NCI-H1092 treated with DMSO at 0.1 percent for 48 hours (cell line): ENCODE measurements at places on chromosomes 4 and X.
A peak's percentile ranks its signal among the peaks of the same experiment; 100 is the strongest.

DNA sequence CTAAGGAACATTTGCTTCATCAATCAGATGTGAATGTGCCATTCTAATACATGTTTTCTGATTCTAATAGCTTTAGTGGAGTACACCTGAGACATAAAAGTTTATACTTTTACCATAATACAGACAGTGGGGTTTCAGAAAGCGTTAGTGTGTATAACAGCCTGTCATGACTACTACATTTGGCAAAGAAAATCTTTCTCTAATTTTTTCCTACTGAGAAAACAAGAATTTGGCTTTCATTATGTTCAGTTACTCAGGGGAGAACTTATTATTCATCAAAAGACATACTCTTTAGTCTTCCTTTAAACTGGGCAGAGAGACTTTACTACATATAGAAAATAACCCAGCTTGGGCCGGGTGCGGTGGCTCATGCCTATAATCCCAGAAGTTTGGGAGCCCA, 104.9 kb downstream of the PCDH18 start:
- DNase-seq, result no peak

DNA sequence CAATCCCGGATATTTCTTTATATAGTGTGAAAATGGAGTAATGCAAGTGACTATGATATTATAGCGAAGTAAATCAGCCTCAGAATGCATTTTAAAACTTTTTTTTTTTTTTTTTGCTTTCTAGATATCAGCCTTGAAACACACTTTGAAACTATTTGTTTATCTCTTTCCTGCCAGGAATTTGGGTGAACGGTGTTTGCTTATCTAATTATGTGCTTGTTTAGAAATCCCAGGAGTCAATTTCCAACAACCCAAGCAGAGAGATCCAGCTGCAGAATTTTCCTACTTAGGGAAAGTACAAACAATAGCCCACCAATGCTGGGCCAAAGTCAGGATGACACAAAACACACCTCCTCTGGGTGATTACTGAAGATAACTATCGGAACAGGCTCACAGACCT, 958.8 kb downstream of the PCDH18 start:
- DNase-seq, result no peak

GRCh38 chr4:155491336-155492120, 114.8 kb upstream of the MAP9 start:
- no peak for DNase-seq

DNA sequence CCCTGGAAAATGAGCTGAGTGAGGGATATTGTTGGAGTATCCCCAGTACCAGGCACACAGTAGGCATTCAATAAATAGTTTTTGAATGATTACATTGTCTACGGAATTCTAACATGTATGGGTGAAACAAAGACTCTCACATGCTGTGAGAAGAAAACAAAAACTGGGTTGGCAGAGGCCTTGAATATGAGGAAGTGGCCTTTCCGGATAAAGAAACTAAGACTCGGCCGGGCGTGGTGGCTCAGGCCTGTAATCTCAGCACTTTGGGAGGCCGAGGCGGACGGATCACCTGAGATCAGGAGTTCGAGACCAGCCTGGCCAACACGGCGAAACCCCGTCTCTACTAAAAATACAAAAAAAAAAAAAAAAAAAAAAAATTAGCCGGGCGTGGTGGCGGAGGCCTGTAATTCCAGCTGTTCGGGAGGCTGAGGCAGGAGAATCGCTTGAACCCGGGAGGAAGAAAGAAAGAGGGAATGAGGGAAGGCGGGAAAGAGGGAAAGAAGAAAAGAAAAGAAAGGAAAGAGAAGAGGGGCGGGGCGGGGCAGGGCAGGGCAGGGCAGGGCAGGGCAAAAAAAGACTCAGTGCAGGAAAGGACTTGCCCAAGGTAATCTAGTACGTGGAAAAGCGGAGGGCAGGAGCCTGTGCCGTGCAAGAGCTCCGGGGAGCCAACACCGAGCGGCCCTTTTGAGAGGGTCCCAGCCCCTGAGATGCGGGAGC, 689 bp upstream of the TMA16 start:
- no peak for DNase-seq

GRCh38 chrX:41381685-41382084, 47.7 kb downstream of the DDX3X start:
- no peak for DNase-seq

- no peak for DNase-seq
Observed at GRCh38 chr4:83208371-83209365, 75.9 kb downstream of the COQ2 start.

- peak; percentile 2 for DNase-seq
Observed at GRCh38 chr4:17347445-17347844, 164.4 kb downstream of the QDPR start.

- no peak for DNase-seq
Observed at GRCh38 chrX:104166735-104167436, 633 bp downstream of the FAM199X start.

DNA sequence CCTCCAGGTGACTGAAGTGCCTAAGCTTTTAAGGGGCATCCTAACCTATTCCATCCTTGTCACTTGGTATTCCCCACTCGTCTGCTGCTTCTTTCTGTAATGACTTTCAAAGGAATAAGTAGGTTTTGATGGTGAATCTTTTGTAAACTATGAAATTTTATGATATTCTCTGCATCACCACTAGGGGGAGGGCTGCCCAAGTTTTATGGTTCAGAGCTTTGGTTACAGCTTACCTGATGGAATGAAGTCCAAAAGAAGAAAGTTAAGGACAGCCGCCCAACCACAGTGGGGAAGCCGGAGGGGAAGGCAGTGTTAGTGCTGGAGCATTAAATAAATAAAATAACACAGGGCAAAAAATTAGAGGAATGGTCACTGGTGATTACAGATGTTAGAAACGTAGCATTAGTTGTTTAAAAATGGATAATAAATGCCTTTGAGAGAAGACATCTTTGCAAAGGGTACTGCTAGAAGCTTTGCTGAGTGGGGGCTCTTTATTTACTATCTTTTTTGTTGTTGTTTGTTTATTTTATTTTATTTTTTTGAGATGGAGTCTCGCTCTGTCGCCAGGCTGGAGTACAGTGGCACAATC, 204.9 kb downstream of the GBA3 start:
- DNase-seq, result peak; percentile 25

GRCh38 chr4:80187677-80188076, 9.6 kb upstream of the PRDM8 start:
- DNase-seq, result no peak

GRCh38 chr4:56731857-56732256, 50.8 kb upstream of the HOPX start:
- DNase-seq, result no peak

GRCh38 chr4:115113506-115114106, at the start of gene NDST4:
Gene NDST4, minus strand, starts transcription at chr4:115113620. Its CDS starts 36,584 bp downstream, at chr4:115077036.
- DNase-seq, result peak; percentile 91
